ENCODE measurements at places on chromosomes 3 and 15.
A peak's percentile ranks its signal among the peaks of the same experiment; 100 is the strongest.

DNA sequence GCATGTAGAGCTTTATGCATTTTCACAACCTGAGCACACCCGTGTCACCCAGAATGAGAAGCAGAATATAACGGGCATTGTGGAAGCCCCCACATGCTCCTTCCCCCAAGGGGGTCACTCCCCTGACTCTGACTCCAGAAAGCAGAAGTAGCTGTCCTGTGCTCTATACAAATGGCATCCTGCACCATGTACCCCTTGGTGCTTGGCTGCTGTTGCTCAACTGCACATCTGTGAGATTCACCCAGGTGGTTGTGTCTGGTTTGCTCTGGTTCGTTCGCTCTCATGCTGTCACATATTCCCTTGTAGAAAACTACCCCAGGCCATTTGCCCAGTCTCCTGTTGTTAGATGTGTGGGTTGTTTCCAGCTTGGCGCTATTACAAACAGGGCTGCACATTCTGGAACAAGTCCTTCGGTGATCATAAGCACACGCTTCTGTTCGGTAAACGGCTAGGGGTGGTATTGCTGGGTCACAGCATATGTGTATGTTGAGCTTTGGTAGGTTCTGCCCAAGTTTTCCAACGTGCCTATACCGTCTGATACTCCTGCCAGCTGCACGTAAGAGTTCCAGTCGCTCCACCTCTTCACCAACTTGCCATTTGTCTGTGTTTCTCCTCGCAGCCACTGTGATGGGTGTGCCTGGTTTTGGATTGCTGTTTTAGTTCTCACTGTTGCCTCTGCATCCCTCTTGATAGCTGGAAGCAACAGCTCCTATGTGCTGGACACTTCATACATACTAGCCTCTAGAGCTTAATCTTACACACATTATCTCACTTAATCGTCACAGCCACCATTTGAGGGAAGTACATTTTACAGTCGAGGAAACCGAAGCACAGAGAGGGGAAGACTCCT is 65.4 kb upstream of the SLC6A6 start:
- no peak for DNase-seq

GRCh38 chr3:188153437-188154013 is 432 bp upstream of the LPP start:
- DNase-seq, result peak; percentile 94

DNA sequence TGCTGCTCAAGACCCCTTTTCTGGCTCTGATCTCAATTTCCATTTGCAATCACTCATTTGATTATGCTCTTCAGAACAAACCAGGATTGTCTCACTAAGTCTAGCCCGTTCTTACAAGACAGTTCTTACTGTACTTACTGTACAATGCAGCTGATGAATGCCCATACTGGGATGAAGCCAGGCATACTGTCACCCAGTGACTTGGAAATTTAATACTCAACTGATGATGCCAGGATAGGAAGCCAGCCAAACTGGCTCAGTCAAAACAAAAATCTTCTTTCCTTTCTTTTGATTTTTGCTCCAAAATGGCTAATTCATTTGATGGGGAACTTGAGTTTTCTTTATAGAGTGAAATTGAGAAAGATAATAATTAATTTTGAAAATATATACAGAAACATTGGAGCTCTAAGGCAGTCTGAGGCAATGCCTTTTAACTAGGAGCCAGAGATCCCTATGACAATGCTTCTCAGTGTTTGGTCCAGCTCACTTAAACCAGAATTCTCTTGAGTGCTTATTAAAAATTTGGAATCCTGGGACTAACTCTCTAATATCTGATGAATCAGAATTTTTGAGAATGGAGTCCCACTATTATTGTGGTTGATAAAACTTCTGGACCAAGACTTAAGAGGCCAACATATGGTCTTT is 265.6 kb upstream of the THBS1 start:
- no peak for DNase-seq

- DNase-seq, result no peak
These were observed 715.6 kb downstream of the ROBO1 start for GRCh38 chr3:79052054-79052681.

DNA sequence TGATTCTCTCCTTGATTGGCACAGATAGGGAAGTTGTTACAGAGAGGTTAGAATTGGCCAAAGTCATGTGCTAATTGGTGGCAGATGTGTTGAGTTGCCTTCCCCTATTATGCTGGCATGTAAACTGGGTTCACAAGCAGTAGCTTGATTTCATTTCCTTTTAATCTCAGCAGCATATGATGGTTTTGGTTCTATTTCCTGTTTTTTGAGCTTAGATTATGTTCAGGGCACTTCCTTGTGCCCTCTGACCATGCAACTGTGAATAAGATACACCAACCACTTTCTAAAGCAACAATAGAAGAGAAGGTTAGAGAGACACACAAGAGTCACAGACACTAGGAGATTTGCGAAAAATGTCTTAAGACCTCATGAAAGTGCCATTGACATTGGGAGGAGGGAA is 16.5 kb downstream of the HPS3 start:
- no peak for DNase-seq

- no peak for DNase-seq
These were observed 101.9 kb upstream of the THBS1 start for GRCh38 chr15:39478996-39479395.

GRCh38 chr15:80730926-80731325 is 35.8 kb downstream of the ABHD17C start:
- no peak for DNase-seq

- DNase-seq, result no peak
These were observed 16.6 kb downstream of the PARP15 start for GRCh38 chr3:122594025-122594424.

DNA sequence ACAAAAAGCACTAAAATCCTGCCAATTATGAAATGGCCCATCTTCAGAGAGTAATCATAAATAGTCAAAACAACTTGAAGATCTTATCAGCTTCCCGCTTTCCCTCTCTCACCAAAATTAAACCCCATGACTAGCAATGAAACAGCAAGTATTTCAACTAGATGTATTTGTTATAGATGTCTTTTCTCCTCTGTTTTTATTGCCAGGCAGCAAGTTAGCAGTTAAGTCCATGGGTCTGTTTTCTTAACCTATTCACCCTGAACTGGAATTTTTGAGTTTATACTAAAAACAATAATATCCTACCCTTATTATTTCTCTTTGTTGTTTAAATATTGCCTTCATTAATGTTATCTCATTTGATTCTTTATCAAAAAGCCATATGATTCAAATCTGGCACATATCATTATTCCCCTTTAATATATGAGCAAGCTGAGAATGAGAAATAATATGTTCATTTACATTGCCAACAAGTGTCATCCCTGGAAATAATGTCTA is 23.3 kb downstream of the AQP9 start:
- DNase-seq, result no peak

DNA sequence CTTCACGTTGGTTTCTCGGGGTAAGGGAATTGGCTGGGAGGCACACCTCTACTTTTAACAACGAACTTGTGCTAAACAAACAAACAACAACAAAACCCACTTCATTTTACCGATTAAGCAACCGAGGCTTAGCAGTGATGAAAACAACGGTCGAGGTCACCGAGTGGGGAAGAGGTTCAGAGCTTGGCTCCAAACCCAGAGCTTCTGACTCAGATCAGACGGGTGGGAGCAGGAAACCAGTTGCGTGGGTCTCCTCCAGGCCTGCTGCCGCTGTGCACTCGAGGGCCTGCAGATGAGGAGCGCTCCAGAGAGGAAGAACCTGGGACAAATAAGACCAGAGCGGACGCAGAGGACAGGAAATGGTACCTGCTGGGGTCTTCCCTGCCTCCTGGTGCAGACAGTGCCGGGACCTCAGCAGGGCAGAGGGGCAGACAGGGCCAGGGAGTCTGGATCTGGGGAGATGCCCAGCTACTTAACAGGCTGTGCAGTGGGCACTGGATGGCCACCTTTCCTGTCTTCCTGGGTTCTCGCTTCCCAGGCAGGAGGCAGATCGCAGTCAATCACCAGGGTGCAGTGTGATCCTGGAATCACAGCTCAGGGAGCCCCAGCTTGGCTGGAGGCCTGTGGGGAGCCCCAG is 99.0 kb upstream of the MEF2A start:
- no peak for DNase-seq

GRCh38 chr3:119338754-119339153 is 44.6 kb downstream of the ARHGAP31 start:
- no peak for DNase-seq

- no peak for DNase-seq
These were observed 7.4 kb upstream of the PCOLCE2 start for GRCh38 chr3:142896201-142896755.

- no peak for DNase-seq
These were observed 58.5 kb downstream of the RFTN1 start for GRCh38 chr3:16455001-16455400.

DNA sequence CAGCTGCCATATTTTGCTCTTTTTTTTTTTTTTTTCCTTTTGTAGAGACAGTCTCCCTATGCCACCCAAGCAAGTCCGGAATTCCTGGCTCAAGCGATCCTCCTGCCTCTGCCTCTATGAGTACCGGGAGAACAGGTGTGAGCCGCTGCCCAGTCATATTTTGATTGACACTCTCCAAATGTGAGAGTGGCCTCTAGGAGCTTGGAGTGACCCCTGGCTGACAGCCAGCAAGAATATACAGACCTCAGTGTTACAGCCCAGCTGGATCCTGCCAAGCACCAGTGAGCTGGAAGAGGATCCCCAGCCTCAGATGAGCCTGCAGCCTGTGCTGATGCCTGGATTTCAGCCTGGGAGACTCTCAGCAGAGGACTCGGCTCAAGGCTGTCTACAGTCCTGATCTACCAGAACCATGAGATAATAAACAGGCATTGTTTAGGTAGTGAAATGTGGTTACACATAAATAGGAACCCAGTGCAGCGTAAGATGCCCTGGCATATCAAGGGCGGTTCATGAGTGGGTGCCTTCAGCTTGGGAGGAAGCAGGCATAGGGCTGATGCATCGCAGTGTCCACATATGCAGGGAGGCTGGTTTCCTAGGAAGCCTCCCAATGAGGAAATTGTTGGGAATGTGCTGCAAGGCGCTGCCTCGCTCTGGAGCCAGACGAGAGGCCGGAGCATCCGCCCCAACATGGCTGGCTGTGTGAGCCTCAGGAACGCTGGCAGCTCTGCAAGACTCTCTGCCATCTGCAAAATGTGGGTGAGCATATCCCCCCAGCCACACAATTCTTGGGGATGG is 38.9 kb upstream of the ATP10A start:
- DNase-seq, result no peak

DNA sequence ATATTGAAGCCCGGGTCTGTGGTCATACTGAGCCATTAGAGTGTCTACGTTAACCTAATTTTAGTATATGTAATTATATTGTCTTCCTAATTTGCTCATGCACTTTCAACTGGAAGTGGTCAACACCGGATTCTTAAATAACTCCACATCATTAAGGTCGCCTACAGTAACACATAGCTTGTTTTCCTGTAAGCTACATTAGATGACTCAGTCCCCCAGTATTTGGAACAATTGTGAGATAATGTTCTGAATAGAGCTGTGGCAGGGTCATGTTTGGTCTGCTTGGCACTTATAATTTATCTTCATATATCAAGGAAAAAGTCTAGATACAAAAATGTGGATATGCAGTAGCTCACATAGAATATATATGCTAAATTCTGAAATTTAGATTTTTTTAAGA is 486.2 kb downstream of the IGSF11 start:
- DNase-seq, result no peak

DNA sequence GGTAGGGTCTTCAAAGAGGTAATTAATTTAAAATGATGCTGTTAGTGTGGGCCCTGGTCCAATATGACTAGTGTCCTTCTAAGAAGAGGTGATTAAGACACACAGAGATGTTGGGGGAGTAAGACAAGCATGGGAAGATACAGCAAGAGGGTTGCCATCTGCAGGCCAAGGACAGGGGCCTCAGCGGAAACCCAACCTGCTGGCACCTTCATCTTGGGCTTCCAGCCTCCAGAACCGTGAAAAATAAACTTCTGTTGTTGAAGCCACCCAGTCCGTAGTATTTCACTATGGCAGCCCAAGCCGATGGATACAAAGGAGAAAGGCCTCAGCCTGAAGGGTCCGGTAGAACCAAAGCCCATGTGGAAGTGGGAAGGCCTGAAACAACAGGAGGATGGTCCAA is 161.7 kb upstream of the UBE2E1 start:
- DNase-seq, result no peak

DNA sequence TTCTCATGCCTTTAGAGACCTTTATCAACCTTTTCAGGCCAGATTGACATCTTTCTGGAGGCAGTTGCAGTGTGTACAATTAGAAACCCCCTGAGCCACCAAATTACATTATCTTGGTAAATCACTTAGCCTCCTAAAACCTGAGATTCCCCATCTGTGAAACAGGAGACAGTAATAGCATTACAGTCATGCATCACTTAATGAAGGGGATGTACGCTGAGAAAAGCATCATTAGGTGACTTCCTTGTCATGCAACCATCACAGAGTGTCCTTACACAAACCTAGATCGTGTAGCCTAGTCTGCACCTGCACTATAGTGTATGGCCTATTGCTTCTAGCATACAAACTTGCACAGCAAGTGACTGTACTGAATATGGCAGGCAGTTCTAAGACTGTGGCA is 400.8 kb upstream of the CNTN3 start:
- DNase-seq, result no peak

- DNase-seq, result no peak
These were observed 187.6 kb downstream of the EBLN2 start for GRCh38 chr3:73249047-73249446.

DNA sequence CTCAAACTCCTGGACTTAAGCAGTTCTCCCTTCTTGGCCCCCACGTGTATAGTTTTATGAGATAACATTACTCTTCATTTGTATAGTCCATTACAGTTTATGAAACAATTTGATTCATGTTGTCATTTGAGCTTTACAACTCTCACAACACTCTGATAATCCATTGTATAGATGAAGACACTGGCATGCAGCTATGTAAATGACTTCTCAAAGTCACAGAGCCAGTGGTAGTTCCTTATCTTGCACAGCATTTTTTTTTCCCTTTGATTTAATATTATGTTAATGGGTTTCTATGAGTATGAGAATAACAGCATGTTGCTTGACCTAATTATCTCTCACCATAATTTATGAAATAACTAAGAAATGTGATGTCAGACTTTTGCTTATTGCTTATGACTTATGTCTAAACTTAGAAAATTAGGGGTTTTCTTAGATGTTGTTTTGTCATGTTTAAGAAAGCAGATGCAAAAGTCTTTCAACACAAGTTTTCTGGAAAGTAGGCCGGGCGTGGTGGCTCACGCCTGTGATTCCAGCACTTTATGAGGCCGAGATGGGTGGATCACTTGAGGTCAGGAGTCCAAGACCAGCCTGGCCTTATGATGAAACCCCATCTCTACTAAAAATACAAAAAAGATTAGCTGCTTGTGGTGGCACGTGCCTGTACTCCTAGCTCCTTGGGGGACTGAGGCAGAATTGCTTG is 13.3 kb downstream of the VPS8 start:
- no peak for DNase-seq

GRCh38 chr3:40299721-40300335 is 9.7 kb upstream of the EIF1B start:
- peak; percentile 45 for DNase-seq

GRCh38 chr15:84874981-84875699 is 9.3 kb upstream of the SLC28A1 start:
- DNase-seq, result no peak

DNA sequence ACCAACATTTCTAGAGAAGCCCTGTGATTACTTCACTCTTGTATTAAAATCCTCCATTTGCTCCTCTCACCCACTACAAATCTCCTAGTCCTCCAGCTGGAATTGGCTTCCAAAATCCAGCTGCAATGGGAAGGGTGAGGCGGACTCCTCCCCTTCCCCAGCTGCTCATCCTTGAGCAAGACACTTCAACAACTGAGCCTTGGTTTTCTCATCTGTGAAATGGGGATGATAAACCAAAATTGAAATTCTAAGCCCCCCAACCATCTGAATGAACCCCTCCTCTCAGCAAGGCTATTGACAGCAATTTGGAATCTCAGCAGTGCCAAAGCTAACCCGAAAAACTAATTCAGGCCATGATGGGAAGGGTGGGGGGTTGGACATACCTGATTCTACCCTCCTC is 9.4 kb downstream of the FAM174B start:
- DNase-seq, result no peak
